ENCODE measurements at places on chromosomes 1 and 21. TPM values are rescaled to one million over a fixed set of nuclear protein-coding genes. Genes with fewer than 3 reads are reported as not detected.
A peak's percentile ranks its signal among the peaks of the same experiment; 100 is the strongest.

GRCh38 chr21:45876381-45877170 lies 105.0 kb upstream of the COL6A1 start:
- H3K4me3 ChIP-seq = no peak overlapping the region
- peak overlapping the region; percentile 86 for H3K27ac ChIP-seq
- H3K36me3 ChIP-seq = no peaks in the 10 kb centered on the region
- peaks cover 35% of the 10 kb centered on the region for H3K4me1 ChIP-seq

EFNA1 gene
- 94.8 TPM for total RNA-seq

- DNase-seq = no peak
- no peaks in the 10 kb centered on the region for H3K27me3 ChIP-seq
- no peak overlapping the region for H3K27ac ChIP-seq
Measured at GRCh38 chr21:42423197-42423675, 19.5 kb downstream of the UBASH3A start.

ANGPTL1 gene
- 68.8 TPM for total RNA-seq

DNA sequence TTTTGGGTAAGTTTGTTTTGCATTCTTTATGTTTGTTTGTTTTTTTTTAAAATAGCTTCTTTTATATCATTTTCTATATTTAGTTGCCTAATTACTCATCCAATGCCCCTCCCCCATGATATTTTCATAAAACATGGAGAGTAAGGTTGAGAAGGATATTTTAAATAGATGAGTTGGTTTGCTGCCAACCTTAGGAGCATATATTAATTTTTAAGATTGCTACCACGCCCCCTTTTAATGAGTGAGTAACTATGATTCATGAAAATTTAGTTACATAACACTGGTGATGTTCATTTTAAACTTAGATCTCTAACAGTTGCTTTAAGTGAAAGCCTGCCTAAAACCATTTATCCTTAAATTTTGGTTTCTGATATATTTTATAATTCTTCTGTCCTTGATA lies 18.7 kb downstream of the TMEM50A start:
- no peaks in the 10 kb centered on the region for H3K27me3 ChIP-seq
- no peak overlapping the region for H3K27ac ChIP-seq
- H3K4me1 ChIP-seq = no peaks in the 10 kb centered on the region
- H3K36me3 ChIP-seq = no peaks in the 10 kb centered on the region

MCOLN2 gene
- 1.2 TPM for total RNA-seq

All from hepatocyte (in vitro differentiated cells).